Activated naive CD4-positive, alpha-beta T cell treated with anti-CD3 and anti-CD28 coated beads, Interleukin-2, amount 50 U/mL, for 16 hours (primary cell): ENCODE measurements at places on chromosomes 3 and 15.
A peak's percentile ranks its signal among the peaks of the same experiment; 100 is the strongest.

DNA sequence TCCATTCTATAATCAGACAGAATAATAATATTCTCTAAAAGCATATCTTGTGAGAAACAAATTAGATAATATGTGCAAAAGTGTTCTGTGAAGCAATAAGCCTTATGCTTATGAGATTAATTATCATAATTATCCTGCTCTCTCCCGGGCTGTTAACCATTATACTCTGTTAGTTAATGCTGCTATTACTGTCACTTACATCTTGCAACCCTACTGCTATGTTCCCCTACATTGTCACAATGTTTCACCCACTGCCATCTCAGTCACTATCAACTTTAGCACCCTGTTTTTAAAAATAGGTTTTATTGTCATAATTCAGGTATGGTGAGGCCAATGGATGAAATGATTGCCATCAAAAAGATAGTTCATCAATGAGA lies 15.2 kb upstream of the KLHL24 start:
- no peak for DNase-seq

- no peak for DNase-seq
These were observed 166.7 kb downstream of the FRMD5 start for GRCh38 chr15:44028349-44028748.

- no peak for DNase-seq
These were observed 76.1 kb upstream of the ACAD9 start for GRCh38 chr3:128803307-128803706.

GRCh38 chr3:99901200-99901926 lies 83.7 kb downstream of the CMSS1 start:
- DNase-seq, result no peak

DNA sequence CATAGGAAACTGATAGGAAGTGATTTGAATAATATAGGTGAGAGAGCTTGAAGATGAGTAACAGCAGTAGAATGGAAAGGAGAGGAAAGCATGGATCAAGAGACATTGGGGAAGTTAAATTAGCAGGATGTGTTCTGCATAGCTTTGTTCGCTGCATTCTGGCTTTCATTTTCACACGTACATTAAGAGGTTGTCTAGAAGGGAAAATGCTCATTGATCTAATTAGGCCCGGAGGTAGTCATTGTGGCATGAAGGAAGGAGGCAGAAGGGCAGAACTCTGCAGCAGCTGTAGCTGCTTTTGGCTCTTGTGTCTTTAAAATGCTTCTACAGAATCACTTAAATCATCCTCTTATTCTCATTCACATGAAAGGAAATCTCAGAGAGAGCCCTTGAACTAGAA lies 40.3 kb downstream of the KCNAB1 start:
- no peak for DNase-seq

DNA sequence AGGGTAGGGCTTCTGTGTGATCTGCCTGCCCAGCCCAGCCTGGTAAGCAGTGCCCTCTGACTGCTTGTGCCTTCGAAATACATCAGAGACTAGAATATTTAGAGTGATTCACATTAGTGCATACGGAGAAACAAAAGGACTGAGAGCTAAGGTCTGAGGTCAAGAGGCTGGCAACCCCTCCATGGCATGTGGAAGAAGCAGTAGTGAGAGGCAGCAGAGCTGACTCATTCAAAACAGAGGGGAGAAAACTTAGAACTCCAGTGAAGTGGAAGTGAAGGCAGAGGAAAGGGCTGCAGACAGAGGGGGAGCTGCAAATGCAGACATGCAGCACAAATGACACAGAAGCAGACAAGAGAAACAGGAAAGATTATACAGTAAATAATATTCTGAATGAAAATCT lies 61.6 kb downstream of the ULK4 start:
- no peak for DNase-seq

DNA sequence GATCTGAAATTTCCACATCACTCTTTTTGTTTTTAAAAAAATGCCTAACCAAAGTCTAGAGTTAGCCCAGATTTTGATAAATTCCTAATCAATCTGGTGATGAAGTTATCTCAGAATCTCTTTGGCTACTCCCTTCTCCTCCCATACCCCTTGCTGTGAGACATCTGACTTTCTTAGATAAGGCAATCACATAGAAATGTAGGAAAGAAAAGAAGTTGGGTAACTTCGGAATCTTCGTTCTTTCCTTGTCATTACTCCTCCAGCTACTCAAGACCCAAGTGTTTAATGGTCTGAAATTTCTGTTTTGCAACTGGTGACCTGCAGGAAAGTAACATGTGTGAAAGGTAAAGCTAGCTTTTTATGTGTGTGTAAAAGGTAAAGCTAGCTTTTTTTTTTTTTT lies 37.8 kb downstream of the MYL3 start:
- no peak for DNase-seq

DNA sequence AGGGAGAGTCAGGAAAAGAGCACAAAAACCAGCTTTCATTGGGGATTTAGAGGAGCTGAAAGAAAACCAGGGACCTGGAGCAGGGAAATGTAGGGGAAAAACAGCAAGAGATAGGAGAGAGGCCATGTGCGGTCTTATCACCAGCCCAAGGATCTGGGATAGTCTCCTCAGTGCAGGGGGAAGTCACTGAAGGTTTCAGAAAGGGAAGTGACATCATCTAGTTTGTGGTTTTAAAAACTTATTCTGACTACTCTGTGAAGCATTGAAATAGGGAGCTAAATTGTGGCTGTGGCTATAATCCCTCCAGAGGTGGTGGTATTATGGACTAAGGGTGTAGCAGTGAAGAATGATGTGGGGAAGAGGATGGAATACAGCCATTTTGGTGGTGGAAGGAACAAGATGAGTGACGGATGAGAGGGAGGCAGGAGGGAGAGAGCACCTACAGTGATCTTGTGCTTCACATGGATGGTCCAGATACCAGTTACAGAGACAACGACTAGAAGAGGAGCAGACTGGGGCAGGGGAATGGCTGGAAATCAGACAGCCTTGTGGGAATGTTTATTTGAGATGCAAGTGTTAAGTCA lies 72.7 kb downstream of the HMG20A start:
- DNase-seq, result no peak

DNA sequence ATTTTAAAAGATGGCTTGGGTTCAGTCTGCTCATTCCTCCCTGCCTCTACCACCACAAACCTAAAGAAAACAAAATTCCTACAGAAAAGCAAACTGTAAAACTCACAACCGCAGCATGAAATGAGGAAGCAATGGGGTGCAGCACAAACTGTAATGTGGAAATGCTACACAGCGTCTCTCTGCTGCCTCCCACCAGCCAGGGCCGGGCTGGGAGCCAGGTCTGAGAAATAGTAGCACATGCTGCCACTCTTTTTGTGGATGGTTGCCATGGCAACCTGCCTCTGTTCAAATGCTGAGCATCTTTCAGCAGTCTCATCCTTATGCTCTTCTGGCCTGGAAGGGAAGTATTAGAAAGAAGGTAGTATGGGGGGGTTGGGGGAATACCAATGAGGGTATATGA lies 55.4 kb downstream of the EOMES start:
- DNase-seq, result no peak

- peak; percentile 14 for DNase-seq
These were observed 47.0 kb downstream of the MTHFS start for GRCh38 chr15:79849789-79850188.

GRCh38 chr3:65026151-65026550 lies 338.4 kb upstream of the ADAMTS9 start:
- DNase-seq, result no peak

DNA sequence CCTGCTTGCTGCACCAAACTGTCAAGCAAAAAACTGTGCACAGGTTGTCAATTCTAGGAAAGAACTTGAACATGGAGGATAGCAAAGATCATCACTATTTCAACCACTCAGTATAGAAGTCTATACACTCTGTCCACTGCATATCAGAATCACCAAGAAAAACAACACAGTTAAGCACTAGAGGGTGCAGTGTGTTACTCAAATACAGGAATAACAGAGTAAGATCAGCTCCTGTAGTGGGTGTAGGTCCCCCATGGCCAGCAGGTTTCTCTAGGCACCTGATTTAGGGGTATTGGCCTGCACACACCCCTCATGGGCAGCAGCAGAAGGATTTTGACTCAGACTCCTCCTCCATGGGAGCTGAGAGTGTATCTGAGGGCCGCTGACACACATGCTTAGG lies 464.1 kb downstream of the EPHA6 start:
- no peak for DNase-seq

DNA sequence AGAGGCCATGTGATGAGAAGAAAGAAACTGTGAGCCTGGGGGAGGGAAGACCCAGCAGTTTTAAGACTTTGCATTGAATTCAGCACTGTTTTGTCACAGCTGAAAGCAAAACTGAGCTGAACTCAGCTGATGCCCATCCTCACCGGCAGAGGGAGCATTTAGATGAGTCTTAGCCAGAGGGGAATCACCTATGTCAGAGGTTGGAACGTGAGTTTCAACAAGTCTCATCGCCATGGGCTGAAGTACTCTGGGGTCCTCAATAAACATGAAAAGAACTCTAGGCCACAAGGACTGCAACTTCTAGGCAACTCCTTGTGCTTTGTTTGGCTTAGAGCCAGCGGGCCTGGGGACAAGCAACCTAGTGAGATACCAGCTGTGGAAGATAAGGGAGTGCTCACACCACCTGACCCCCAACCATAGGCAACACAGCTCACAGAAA lies 324.5 kb downstream of the TBL1XR1 start:
- peak; percentile 50 for DNase-seq

GRCh38 chr3:58026598-58026997 lies 18.4 kb downstream of the FLNB start:
- no peak for DNase-seq

- no peak for DNase-seq
These were observed 16.0 kb downstream of the TRAIP start for GRCh38 chr3:49840388-49840787.

- no peak for DNase-seq
These were observed 31.6 kb downstream of the PGBD4 start for GRCh38 chr15:34133511-34133910.

- DNase-seq, result no peak
These were observed 279.2 kb upstream of the TMC3 start for GRCh38 chr15:81653259-81653658.

DNA sequence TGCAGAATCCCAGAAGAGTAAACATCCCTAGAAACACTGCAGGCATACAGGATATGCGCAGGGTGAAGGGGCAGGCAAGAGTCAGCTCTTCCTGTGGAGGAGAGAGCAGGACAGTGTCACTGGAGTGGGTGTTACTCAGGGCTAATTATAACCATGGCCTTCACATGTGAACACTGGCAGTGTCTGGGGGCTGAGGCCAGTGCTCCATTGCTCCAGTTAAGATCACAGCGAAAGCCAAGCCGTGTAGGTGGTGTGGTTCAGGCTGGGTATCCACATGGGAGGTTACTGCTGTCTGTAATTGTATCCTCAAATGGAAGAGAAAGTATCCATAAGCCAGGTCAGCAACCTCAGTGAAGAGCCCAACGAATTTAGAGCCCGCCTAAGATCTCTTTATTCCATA lies 84.6 kb downstream of the MESD start:
- no peak for DNase-seq

GRCh38 chr3:138686771-138687221 lies 78.2 kb downstream of the FAIM start:
- no peak for DNase-seq

GRCh38 chr3:141561426-141562034 lies 74.7 kb downstream of the RASA2 start:
- DNase-seq, result peak; percentile 13

- DNase-seq, result no peak
These were observed 111.4 kb upstream of the PLAAT1 start for GRCh38 chr3:193129607-193130006.

GRCh38 chr3:36945333-36945980 lies 603 bp upstream of the TRANK1 start:
- no peak for DNase-seq

DNA sequence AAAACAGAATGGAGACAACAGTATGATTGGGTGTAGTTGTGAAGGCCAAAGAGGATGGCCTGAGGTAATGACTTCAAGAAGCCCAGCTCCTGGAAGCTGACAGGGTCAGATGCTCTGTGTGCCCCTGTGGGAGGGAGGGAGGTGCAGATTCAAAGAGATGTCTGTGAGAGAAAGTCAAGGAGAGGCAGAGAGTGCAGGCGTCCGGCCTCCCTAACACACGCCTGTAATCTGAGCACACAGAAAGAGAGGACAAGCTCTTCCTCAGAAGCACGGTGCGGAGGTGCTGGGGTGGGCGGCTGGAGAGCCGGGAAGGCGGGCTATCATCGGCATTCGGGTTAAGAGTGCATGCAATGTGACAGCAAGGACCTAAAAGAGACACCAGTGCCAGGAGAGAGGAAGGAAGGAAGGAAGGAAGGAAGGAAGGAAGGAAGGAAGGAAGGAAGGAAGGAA lies 238.2 kb upstream of the HES1 start:
- no peak for DNase-seq

DNA sequence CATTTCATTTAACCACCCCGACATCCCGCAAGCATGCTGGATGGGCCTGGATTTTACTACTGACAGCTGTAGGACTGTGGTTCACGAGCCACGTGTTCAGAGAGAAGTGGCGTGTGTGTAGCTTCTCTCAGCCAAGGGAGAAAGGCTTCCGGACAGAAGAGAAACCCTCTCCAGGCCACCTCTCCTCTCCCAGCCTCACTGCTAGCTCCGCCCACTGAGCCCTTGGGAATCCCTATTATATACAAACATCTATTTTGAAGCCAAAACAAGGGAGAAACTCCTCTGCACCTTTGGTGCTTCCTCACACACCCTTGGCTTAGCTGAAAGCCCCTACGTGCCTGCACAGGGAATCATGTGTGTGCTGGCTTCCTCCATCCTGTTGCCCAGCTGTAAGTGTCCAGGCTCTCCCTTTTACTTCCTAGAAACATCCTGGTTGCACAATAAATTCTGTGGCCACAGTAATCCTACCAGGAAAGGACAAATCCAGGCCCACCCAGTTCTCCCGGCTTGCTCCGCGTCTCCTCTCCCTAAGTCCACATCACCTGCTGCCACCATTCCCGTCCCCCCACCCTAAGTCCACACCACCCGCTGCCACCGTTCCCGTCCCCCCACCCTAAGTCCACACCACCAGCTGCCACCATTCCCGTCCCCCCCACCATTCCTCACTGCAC lies 30.5 kb downstream of the PCSK6 start:
- no peak for DNase-seq
